Hematopoietic multipotent progenitor cell (in vitro differentiated cells): ENCODE measurements at places on chromosomes 4 and X. TPM values are rescaled to one million over a fixed set of nuclear protein-coding genes. Genes with fewer than 3 reads are reported as not detected.

The GPR82 gene
- total RNA-seq = not detected

The MAP7D2 gene
- 0.27 TPM for total RNA-seq

The RENBP gene
- 37.7 TPM for total RNA-seq

The CXCL5 gene
- not detected for total RNA-seq

The GDPD2 gene
- not detected for total RNA-seq
